Gastroesophageal sphincter (tissue), 4 donors: ENCODE measurements at places on chromosomes 3 and 15. TPM values are rescaled to one million over a fixed set of nuclear protein-coding genes. Genes with fewer than 3 reads are reported as not detected.

DNA sequence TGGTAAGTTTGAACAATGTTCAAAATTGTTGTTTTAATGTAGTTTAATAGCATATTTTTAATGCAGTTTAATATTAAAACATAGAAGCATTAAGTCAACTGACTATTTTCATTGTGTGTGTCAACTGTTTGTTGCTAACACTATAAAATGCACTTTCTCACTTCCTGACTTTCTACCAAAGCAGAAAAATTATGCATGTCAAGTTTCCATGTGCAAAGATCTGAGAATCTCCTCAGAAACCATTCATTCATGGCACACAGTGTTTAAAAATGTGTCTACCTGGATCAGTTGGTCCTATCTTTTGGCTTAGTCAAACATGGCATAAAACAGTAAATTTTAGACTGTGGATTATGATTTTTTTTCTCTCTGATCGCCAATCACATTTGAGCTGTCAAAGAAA is 156.0 kb downstream of the PLD1 start:
- ATAC-seq: no peak

GRCh38 chr15:76866716-76867321 is 38.3 kb downstream of the SCAPER start:
- no peak for ATAC-seq

The DAPK2 gene
- 9.5 TPM for total RNA-seq

The CIDEC gene
- 1.6 TPM for total RNA-seq

The GOLIM4 gene
- 49.3 TPM for total RNA-seq

- ATAC-seq: peak; percentile 85
Measured at GRCh38 chr3:14876921-14877333, 58.2 kb downstream of the FGD5 start.

- no peak for ATAC-seq
Measured at GRCh38 chr15:98953000-98953787, 54.4 kb downstream of the PGPEP1L start.

- no peak for ATAC-seq
Measured at GRCh38 chr15:101444807-101445508, 44.5 kb downstream of the PCSK6 start.

DNA sequence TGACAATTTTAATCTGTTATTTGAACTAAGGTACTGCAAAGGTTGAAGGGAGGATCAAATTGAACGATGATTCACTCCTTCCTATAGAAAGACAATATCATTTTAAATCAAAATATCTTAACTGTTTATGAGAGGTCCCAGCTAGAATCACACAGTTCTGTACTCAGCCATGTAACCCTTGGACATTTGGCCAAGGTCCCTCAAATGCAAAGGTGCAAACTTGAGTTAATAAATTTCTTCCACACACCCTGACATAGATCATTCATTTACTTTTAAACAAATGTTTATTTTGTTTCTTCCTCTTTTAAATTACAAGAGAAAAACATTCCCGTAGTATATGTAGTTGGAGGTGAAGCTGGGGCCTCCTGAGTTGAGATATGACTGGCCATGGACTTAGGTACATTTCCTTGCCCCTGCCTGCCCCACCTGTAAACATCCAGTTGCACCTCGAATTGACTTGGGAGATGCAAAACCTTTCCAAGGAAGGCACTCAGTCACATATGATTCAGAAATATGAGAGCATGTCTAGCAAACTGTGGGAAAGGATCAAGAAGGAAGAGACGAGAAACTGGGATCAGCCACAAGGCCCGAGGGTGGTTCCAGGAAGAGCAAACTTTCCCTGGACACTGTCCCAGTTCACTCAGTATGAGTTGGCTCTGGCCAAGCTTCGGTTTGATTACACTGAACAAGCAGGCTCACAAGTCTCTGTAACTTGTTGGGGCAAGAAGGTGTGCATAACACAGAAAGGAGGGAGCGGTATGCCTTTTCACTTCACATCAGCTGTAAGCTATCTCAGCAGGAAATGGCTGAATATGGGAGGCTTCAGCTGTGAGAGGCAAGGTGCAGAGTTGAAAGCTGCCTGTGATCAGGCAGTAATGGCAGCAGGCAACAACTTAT is 6.7 kb downstream of the TNFSF10 start:
- ATAC-seq: peak; percentile 76

The CFAP100 gene
- not detected for total RNA-seq

DNA sequence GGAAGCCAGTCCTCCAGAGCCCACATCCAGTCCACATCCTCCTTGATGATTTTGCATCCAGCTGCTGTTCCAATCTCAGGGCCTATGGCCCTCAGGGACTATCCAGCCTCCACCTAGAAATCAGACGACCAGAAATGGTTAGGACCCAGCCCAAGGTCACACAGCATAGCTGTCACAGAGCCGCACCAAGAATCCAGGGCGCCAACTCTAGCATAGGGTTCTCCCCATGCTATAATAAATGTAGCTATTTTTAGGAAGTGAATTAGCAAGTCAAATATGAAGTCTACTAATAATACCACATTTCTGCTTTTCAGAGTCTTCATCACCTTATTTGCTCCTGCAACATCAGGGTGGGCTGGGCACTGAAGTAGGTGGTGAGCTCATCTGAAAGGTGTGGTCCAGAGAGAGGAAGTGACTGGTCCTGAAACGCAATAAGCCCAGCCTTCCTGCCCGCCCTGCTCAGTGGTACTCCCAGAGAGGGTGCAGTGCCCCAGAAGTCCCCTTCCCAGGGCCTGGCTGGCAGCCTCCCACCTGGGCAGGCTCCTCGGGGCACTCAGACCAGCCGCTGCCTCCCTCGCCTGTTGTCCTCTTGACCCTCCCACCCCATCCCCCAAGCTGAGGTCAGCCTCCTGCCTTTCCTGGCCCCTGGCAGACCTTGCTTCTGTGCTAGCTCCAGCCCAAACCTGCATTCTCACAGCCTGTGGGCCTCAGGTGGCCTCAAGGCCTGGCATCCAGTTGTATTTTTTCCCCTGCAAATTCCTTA is 17.6 kb upstream of the CYP11A1 start:
- ATAC-seq: peak; percentile 45

The CTDSPL2 gene
- 40.1 TPM for total RNA-seq

The KBTBD12 gene
- total RNA-seq: 4.2 TPM

DNA sequence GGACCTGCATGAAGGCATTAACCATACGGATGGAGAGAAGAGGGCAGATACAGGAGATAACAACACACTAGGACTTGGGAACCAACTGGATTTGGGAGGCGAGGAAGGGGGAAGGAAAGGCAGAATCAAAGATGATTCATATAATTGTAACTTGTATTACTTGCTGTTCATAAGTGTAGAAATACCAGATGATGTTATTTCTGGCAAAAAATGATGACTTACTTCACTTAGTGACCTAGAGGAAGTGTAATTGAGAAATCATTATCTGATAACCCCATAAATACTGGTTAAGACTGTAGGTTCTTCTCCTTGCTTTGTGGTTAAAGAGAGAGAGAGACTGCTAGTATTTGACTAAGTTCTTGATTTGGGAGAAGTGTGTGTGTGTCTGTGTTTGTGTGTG is 50.5 kb upstream of the GK5 start:
- peak; percentile 69 for ATAC-seq

DNA sequence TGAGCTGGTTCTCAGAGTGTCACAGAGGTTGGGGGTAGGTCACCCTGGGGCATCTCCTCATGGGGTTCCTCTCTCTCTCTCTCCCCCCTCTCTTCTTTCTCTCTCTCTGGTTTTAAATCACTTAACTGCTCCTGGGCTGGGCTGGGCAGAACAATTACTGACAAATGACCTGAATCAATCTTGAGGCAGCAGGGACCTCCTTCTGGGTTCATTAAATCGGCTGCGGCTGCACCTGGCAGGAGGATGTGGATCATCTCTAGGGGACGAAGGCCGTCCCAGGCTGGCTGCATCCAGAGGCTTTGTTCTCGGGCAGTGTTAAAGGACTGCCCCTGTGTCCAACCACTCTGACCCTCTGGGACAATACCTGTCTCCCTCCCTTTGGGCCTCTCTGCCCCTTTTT is 143.1 kb downstream of the TLE3 start:
- ATAC-seq: no peak

DNA sequence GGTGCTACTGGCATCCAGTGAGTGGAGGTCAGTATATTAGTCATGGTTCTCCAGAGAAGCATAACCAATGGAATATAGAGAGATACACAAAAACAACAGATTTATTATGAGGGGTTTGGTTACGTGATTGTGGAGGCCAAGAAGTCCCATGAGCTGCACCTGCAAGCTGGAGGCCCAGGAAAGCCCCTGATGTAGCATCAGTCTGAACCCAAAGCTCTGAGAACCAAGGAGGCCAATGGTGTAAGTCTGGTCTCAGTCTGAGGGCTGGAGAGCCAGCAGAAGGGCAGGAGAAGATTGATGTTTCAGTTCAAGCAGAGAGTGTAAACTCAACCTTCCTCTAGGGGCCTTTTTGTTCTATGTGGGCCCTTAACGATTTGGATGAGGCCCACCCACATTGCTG is 144.1 kb downstream of the KLF13 start:
- no peak for ATAC-seq

DNA sequence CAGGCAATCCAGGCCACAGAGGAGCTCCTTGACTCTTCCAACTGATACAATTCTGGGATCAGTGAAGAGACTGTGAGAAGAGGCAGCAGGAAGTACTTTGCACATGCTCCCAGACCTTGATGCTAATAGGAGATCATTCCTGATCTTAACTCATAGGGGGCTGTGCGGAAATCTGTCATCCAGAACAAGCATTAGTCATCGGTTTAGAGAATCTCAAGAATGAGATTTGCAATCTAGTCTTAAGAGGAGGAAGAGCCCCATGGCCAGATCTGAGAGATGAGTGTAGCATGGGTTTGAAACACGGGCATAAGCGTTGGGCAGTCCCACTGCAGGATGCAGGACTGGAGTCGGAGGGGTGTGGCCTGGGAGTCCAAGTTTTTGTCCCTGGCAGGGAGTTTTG is 1081.1 kb downstream of the NAALADL2 start:
- ATAC-seq: no peak

GRCh38 chr3:65330072-65330471 is 642.3 kb upstream of the ADAMTS9 start:
- ATAC-seq: no peak

GRCh38 chr3:53885239-53885638 is 3.3 kb upstream of the ACTR8 start:
- ATAC-seq: no peak

The GHRL gene
- 0.47 TPM for total RNA-seq

GRCh38 chr3:45477041-45477725 is 88.8 kb downstream of the LARS2 start:
- no peak for ATAC-seq

DNA sequence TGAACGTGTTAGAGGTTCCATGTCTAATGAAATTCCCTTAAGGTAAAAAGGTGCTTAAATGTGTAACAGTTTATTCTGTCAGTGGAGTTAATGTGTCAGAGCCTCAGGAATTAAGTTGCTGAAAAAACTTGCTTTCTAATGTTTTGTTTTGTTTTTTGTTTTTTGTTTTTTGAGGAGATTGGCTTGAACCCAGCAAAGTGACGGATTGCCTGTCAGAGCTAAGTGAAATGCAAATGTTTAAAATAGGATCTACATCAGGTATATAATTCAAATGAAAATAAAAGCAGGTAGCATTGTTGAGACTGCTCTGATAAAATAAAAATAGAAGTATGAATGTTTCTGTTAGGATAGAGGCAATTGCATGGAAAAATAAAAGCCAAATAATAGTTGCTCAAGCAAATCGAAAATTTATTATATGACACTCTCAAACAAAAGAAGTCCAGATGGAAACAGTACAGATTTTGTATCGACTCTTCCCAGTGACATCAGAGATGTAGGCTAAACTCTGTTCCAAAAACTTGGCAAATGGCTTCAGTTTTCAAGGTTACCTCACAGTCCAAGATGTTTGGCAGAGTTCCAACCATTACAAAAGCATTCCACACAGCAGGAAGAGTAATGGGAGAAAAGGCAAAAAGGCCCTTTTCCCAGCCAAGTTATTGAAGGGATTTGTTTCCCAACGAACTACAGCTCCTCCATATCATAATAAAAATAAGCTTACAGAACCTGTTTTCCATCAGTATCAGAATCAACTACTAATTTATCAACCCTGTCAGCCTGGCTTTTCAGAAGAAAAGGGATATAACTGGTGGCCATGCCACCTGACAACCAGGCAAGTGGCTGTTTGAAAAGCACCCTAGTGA is 291.0 kb downstream of the TBL1XR1 start:
- peak; percentile 48 for ATAC-seq

GRCh38 chr15:41790756-41791546 is 16.7 kb downstream of the MAPKBP1 start:
- ATAC-seq: peak; percentile 37

The RETNLB gene
- total RNA-seq: not detected

DNA sequence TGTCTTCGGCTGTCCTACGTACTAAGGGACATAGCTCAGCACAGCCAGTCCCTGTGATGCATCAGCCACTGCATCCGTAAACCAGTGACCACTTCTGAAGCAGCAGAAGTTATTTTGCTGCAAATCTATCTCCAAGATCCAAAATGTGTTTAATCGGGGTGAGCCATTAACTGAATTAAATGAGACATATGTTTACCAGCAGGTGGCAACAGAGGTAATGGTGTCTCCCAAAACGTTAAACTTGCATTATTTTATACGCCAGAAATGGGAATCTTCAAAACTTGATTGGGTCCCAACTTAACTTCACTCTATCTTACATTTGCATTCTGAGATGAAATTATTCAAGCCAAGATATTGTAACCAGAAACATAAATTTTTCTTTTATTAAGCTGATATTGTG is 75.3 kb upstream of the BOC start:
- peak; percentile 30 for ATAC-seq

- no peak for ATAC-seq
Measured at GRCh38 chr15:58565619-58566018, 133.8 kb downstream of the LIPC start.

DNA sequence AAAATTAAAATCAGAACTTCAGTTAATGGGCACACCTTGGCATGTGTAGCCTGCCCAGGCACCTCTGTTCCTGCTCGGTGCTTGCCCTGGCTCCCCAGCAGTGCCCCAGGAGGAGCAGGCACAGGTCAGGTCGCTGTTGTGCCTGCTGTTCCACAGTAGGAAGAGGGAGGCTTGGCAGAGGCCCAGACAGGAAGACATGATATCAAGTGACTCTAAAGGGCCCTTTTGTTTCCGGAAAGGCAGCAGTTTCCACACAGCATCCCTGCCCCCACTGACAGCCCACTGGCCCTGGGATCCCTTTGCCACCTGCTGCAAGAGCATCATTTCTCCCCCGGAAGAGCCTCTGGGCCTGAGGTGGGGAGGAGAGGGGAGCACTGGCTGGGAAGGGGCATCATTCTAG is 40.5 kb upstream of the HES1 start:
- ATAC-seq: no peak

DNA sequence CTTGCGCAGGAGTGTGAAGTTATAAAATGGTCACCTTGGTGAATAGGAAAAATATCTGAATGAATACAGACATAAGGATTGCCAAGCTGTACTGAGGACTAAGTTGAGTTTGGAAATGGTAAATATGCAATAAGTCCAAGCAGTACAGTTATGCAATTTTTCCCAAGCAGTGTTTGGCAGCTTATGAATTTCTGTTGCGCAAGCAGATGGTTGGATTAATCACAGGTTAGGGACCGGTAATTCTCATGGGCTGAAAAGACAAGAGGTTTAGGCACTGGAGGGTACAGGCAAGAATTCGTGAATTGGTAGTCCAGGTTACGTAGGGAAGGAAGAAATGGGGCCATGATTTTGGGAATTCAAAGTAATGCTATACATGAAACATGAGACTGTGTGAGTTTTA is 210.3 kb downstream of the RAP2B start:
- ATAC-seq: peak; percentile 70
